ENCODE measurements at places on chromosomes 5 and 9.

DNA sequence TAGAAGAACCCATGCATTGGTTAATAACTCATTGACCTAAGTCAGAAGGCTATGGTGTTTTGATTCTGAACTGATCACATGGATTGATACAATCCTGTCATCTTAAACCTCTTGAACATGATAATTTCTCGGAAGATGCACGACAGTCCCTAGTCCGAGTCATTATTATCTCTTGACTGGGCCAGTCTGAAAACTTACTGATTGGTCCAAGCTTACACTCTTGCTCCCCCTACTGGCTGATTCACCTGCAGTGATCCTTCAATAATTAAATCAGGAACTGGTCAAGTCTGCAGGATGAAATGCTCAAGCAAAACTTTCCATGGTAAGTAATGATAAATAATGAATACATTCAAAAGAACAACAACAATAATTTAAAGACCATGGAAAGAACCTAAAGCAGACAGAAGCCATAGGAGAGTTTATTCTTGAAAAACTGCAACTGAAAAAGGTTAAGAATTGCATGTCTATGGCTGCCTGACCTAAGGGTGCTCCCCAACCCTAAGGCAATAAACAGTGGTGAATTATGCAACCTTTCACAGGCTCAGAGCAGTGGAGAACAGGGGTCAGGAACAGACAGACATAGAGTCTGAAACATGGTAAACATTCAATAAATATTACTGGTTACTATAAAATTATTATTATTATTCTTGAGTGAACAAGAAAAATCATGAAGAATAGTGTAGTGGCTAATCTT, 79.3 kb downstream of the BRINP1 start:
- peak; percentile 47 for DNase-seq

DNA sequence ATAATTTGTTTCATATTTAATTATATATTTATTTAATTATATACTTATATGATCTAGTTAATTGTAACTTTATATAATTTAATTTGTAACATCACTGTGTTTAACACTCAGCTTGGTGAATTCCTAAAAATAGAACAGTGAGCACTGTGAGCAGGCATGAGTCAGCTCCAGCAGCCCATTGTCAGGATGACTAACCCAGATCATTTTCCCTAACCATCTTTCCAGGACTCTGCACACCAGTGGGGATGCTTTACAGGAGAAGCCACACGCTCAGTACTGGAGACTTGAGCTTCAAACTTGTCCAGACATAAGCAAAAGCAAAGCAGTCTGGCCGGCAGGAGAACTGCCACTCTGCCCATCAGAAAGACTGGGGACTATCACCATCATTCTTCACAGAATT, 446.2 kb upstream of the TRPC7 start:
- DNase-seq = peak; percentile 93

GRCh38 chr5:66410122-66410521, 186.1 kb upstream of the MAST4 start:
- DNase-seq = no peak

- peak; percentile 81 for DNase-seq
Measured at GRCh38 chr5:149563466-149563865, 12.2 kb upstream of the CSNK1A1 start.

DNA sequence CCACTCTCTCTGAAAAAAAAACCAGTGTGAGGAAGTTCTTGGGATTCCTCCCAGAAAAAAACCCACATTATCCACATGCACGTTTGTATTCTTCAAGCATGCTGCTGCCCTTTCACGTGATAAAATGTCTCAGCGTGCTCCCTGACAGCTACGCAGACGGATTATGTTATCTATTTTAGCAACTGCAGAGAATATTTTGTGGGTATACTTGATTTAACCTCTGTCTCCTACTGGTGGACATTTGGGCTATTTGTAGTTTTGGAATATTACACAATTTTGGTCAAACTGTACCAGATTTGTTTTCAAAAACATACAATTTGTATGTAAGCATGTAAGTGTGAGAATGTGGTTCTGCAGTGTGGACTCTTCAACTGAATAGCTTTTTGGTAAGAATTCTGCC, 10.7 kb downstream of the PRRC2B start:
- peak; percentile 68 for DNase-seq

DNA sequence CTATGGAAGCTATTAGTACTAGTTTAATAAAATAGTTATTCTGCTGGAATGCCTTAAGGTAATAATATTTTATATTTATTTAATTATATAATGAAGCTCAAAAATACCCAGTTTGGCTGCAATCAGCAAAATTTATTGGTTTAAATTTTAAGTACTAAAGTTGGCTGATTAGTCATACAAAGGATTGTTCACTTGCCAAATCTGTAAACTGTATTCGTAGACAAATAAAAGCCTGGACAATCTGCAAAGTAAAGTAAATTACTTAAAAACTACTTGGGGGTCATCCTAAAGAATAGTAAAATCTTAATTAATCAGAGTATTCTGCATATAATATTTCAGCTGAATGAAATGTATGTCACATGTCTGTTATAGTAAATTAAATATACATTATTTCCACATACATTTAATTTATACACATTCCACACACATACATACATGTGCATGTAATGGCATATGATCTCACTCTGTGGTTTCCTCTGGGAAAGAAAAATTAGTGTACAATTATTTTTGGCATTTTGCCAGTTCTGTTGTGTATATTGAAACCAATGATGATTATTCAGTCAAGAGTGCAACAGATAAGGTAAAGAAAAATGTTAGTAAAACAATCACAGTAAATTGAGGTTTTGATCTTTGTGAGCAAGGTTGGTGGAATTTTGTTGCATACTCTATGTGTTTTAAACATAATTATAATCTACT, 455.9 kb downstream of the CDH9 start:
- DNase-seq = no peak

GRCh38 chr5:54186912-54187445, 123.4 kb downstream of the ARL15 start:
- no peak for DNase-seq

- DNase-seq = no peak
Measured at GRCh38 chr5:156237361-156237760, 89.6 kb upstream of the SGCD start.

GRCh38 chr9:96040591-96041461, 165.3 kb downstream of the ERCC6L2 start:
- DNase-seq = no peak

- DNase-seq = peak; percentile 8
Measured at GRCh38 chr5:135119481-135119880, 85.5 kb upstream of the PITX1 start.

DNA sequence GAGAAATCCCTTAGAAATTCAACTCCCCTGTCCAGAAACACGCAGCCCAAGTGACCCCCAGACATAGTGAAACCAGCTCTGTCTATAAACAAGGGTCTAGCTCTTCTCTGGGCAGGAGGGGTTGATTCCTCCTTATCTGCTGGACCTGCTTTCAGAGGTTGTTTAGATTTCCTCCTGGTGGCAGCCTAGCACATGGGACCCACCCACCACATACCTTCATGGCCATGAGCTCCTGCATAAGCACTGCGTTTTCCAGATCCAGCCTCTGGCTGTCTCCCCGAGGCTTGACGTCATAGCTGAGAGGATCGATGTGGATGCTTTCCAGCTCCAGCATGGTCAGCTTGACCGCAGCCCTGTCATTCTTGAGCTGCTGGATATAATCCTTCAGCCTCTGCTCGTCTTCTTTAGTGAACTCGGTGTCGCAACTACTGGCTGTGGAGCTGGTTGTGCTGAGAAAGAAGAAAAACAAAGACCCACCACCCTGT, 77.0 kb downstream of the DCP2 start:
- DNase-seq = no peak

GRCh38 chr5:125311743-125312142, 565.3 kb upstream of the ZNF608 start:
- DNase-seq = peak; percentile 97

DNA sequence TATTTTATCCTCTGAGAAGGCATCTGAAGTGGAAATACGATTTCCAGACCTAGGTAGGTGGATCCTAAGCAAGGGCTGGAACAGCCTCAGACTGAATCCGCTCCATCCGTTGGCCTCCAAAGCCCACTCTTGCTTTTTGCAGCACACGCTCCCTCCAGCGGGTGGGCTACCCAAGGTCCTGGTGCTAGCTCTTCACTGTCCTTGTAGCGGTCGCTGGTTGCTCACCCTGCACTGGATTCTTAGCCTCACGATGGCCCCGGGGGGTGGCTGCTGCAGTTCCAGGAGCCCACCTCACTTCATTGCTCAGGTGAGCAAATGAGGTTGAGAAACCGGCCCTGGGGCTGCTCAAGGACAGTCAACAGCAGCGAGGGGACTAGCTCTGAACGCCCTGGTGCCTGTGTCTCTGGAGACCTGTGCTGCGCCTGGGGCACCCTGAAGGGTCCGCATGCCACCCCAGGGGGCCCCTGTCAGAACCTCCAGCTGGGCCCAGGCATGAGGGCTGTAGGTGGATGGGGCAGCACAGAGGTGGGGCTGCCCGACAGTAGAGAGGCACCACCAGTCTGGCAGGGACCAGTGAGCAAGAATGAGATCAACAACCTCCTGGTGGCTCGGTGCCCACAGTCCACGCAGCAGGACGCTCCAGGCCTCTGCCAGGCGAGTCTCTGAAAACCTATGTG, 4.3 kb downstream of the MGAT4B start:
- no peak for DNase-seq

- DNase-seq = no peak
Measured at GRCh38 chr9:119697996-119698395, 328.8 kb upstream of the BRINP1 start.

DNA sequence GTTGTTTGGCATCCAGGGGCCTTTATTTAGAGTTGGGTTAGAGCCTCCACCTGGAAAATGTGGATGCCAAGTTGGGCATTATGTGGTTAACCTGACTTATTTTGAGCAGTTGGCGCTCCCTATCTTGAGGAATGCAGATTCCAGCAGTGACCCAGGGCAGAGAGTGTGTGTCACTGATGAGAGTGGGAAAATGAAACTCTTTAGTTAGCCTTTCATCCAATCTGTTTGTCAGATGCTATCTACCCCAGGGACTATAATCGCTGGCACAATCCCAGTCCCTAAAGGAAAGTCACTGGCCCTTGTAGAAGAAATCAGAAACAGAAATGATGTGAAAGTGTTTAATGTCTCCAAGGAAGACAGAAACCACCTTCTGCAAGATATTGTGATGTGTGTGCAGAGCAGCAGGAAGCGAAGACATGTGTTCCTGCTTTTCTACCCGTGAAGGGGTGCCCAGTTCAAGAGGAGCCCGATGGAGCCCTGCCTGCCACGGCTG, 10.2 kb upstream of the STING1 start:
- peak; percentile 69 for DNase-seq

GRCh38 chr9:92310562-92310961, 14.6 kb downstream of the NOL8 start:
- DNase-seq = no peak

GRCh38 chr9:13879981-13880380, 434.0 kb downstream of the NFIB start:
- peak; percentile 20 for DNase-seq

DNA sequence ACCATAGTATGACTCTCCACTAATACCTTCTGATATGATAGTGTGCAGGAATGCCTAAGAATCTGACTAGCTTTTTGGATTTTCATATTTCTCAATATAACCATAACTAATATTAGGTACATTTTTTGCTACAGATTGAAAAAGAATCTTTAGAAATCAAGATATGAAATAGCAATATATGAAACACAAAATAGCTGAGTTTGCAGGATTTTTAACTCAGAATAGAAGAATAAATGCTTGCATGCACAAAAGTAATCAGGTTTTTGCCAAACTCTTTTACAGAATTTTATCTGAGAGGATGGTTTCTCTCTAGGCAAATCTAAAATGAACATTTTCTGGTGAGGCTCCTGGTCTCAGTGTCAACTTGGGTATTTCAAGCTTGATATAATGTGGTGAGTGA, 402.6 kb downstream of the TMEM232 start:
- no peak for DNase-seq

DNA sequence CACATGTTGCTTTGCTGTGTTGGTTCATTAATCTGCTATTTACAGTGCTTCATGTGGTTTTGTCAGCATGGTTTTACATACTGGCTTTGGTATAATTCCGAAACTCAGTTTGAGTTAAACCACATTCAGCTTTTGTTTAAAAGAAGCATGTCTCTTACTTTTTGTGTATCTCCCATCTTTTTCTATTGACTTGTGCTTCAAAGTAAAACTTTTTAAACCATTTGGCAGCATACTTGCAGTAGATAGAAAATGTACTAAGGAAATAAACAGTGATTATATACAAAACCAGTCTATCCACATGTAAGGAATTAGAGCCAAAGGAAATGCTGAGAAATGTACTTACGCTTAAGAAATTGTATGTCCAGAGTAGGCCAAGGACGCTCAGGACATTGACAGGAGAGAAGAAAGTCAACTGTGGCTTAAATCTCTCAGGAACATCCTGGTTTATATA, 286.9 kb downstream of the ARHGEF28 start:
- DNase-seq = no peak

DNA sequence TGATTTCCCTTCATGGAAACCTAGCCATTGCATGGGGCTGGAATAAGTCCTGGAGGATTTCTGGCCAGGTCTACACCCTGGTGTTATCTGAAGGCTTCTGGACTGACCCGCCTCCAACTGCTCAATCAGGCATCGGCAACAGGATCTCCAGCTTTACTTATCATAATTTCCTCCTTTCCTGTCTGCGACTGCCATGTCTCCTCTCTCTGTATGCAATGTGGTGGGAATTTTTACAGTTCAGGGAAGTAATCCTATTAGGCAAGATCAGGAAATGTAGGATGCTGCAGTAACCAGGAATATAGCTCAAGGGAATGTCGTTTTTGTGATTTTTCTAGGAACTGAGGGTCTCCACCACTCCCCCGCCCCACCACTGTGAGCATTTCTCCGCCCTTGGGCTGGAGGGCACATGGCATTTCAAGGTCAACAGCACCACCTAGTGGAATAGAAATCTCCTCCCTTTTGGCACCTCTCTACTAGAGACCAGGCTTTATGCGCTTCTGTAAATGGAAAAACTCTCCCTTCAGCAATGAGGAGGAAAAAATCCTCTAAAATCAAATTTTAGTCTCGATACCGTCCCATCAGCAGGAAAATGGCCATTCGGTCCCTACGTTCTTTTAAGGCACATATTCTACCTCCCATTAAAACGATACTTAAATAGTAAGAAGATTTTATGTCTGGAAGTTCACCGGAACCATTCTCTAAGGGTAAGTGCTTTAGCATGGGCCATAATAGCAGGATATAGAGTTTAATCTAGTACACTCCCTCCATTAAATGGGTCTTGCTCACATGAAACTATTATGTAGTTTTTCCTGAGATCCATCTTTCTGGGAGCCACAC, 93.0 kb downstream of the YTHDC2 start:
- peak; percentile 57 for DNase-seq

- DNase-seq = peak; percentile 46
Measured at GRCh38 chr5:98905857-98906688, 22.7 kb downstream of the CHD1 start.

- DNase-seq = no peak
Measured at GRCh38 chr5:132499440-132500243, 9.1 kb upstream of the IRF1 start.

DNA sequence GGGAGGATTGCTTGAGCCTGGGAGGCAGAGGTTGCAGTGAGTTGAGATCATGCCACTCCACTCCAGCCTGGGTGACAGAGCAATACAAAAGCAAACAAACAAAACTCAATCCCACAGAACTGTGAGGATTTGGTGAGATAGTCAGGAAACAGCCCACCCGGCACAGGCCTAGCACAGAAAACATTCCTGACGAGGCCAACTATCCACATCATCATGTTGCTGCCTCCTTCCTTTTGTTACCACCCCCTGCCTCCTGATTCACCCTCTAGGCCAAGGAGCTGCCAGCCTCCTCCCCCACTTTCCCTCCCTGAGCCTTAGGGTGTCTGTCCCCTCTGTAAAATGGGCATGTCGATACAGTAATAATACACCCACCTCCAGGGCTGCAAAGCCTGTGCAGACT, 39.0 kb downstream of the STK10 start:
- peak; percentile 87 for DNase-seq

Measured in fibroblast of skin of back (primary cell).